ENCODE measurements at places on chromosomes 2 and 18.
A peak's percentile ranks its signal among the peaks of the same experiment; 100 is the strongest.

GRCh38 chr18:30634249-30634648 lies 408.3 kb downstream of the DSC3 start:
- DNase-seq, result no peak

- no peak for DNase-seq
These were observed 59.9 kb downstream of the DNER start for GRCh38 chr2:229654437-229654836.

DNA sequence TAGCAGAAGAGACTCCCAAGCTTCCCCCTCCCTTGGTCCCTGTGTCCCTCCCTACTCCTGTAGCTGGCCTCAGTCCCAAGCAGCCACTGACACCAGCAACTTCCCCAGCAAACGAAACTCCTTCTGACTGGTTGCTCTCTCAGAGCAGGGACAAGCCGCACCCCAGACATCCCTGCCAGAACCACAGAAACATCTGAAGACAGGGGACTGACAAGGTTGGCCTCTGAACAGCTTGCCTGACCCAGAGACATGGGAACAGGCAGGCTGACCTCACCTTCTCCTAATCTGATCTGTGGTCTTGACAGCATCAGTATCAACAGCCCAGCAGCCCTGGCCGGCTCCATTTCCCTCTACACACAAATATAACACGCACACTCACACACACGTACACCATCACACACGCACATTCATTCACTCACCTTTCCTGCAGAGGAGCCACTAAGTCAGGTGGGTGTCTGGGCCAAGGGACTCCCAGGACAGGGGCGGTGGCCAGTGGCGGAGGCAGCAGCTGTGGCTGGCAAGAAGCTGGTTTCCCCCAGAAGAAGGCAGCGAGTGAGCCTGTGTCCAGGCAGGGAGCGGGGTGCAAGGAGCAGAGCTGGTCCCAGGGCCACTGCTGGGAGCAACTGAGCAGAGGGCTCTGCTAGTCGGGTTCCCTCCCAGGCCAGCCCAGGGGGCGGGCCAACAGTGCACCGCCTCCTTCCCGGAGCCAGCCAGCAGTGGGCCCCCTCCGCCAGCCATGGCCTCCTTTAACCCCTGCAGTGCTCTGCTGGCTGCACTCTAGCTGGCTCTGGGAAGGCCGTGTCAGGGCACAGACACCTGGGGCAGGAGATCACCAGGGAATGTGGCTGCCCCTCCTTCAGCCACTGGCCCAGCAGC lies 59.1 kb downstream of the TNS1 start:
- peak; percentile 83 for DNase-seq

GRCh38 chr2:120430501-120430830 lies 84.5 kb downstream of the INHBB start:
- DNase-seq, result no peak

GRCh38 chr2:166375736-166376487 lies at the start of gene SCN9A:
Gene SCN9A, minus strand, starts transcription at chr2:166375944. Its CDS starts 64,188 bp downstream, at chr2:166311756.
- DNase-seq, result peak; percentile 35

- no peak for DNase-seq
These were observed 360.8 kb downstream of the RBM43 start for GRCh38 chr2:150900913-150901312.

Measured in pons (tissue), 1 donor.